Activated CD8-positive, alpha-beta memory T cell treated with anti-CD3 and anti-CD28 coated beads, Interleukin-2, amount 50 U/mL, for 4 hours (primary cell): ENCODE measurements at places on chromosomes 13 and 19.

- no peak for DNase-seq
Measured at GRCh38 chr19:10544753-10545251, 1.1 kb downstream of the ATG4D start.

GRCh38 chr19:52621376-52621775 lies 16.8 kb downstream of the ZNF83 start:
- DNase-seq, result no peak

GRCh38 chr19:30065680-30066606 lies 123.9 kb downstream of the URI1 start:
- DNase-seq, result no peak

- DNase-seq, result no peak
Measured at GRCh38 chr13:26526702-26527216, 30.7 kb upstream of the WASF3 start.

GRCh38 chr13:112249644-112250610 lies 126.2 kb upstream of the SPACA7 start:
- DNase-seq, result no peak

GRCh38 chr13:98473135-98473787 lies 103.6 kb downstream of the STK24 start:
- DNase-seq, result no peak

DNA sequence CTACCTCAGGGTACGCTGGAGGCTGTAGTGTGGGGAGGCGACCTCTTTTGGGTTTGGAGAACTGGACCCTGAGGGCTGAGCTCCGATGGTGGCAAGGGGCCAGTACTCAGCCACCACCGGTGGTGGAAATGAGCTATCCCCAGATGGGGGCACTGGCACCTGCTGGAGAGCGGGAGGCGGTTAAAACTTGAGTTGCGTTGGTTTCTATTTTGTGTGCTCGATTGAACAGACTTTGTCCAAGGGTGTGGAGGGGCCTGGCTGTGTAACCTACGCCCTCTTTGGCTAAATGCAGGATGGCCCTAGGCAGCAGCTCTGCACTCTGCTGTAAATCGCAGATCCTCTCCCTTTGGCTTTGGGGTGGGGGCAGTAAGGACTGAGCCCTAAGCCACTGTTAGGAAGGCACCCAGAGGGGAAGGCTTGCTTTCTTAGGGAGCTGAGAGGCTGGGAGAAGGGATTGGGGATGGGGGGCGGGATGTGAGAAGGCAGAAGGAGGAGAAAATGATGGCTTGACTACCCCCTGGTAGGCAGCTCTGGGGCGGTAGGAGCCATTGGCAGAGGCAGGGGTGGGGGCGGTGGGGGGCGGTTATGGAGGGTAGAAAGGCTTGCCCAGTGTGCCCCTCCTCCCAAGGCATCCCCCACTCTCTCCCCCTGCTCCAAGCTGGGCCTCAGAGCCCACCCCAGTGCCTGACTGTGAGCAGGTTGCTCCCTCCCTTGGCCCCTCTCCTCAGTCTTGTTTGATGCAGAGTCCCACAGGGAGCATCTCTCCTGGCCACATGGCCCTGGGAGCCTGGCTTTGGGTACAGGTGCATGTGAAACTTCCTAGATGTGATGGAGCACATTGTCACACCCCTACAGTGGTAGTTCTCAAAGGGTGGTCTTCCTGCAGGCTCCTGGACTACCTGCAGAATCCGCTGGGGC lies 5.0 kb downstream of the VSTM2B start:
- no peak for DNase-seq

DNA sequence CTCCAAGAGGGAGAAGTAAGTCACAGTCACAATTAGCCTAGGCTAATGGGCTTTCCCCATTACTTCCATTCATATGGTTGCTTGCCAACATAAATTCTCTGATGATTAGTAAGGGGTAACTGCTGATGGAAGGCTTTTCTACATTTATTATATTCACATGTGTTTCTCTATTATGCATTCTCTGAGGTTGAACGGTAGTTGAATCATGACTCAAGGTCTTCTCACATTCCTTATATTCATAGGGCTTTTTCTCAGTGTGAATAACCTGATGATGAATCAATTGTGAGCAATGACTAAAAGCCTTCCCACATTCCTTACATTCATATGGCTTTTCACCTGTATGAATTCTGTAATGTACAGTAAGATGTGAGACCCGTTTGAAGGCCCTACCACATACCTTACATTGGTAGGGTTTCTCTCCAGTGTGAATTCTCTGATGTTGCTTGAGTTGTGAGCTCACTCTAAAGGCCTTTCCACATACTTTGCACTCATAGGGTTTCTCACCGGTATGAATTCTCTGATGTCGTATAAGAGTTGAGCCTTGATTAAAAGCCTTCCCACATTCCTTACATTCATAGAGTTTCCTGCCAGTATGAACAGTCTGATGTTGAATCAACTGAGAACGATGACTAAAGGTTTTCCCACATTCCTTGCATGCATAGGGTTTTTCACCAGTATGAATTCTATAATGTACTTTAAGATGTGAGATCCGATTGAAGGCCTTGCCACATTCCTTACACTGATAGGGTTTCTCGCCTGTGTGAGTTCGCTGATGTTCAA lies 9.3 kb downstream of the ZNF582 start:
- no peak for DNase-seq

- no peak for DNase-seq
Measured at GRCh38 chr19:48746738-48747575, at the start of gene IZUMO1. TSS of gene IZUMO1 (minus strand) at chr19:48746909. CDS start at chr19:48745859, 1,050 bp downstream.

GRCh38 chr19:29804493-29804892 lies 7.3 kb upstream of the CCNE1 start:
- DNase-seq, result no peak

- DNase-seq, result peak; percentile 66
Measured at GRCh38 chr19:7705387-7706187, 3.7 kb upstream of the FCER2 start.

- DNase-seq, result no peak
Measured at GRCh38 chr19:44878120-44878865, 12.8 kb upstream of the TOMM40 start.

DNA sequence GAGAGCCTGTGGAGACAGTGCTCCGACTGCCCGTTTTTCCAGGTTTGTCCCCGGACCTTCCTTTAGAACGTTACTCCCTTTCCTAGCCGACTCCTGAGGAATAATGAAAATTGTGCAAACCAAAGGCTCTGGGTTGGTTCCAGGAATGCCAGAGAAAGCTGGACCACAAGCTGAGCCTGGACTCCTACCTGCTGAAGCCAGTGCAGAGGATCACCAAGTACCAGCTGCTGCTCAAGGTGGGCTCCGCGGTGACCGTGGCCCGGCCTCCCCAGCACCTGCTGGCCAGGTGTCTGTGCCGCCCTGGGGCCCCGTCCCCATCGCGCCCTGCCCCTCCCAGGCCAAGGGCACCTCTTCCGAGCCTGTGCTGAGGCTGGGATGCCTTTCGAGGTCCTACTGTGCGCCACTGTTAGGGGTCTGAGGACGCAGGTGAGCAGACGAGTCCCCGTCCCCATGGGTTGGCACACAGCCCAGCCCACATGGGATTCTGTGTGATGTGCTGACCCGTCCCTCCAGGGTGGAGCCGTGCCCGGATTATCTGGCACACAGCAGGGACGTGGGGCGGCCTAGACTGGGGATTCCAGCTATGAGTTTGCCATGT lies 20.5 kb upstream of the F7 start:
- no peak for DNase-seq

- DNase-seq, result peak; percentile 35
Measured at GRCh38 chr19:7326105-7326877, 22.4 kb upstream of the ARHGEF18 start.

GRCh38 chr19:37907735-37908455 lies 887 bp downstream of the SIPA1L3 start:
- no peak for DNase-seq

GRCh38 chr13:74560325-74560724 lies 426.1 kb upstream of the KLF12 start:
- DNase-seq, result no peak

DNA sequence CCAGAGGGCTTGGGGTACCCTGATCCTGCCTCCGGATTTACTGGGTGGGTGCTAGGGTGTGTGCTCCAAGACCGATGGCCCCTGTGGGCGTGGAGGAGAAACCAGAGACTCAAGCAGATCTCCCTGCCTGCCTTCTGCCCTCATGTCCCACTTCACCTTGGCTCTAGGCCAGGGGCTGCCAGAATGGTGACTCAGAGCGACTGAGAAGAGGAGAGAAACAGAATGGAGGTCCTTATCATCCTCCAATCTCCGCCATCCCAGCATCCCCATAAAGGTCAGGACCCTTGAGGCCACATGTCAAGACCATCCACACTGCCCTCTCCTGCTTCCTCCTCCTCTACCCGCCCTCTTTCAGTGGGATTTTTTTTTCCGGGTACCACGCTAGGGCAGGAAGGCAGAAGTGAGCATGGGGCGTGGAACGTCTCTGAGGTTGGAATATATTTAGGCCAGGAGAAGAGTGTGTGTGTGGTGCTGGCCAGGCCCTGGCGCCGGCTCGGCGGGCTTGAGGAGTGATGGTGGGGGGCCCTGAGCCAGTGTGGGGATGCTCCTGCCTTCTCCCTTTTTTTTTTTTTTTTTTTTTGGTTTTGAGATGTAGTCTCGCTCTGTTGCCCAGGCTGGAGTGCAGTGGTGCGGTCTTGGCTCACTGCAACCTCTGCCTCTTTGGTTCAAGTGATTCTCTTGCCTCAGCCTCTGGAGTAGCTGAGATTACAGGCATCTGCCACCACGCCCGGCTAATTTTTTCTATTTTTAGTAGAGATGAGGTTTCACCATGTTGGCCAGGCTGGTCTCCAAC lies 22.3 kb downstream of the IER2 start:
- peak; percentile 87 for DNase-seq

GRCh38 chr19:16897029-16897855 lies 8.4 kb downstream of the F2RL3 start:
- peak; percentile 48 for DNase-seq

GRCh38 chr13:27135023-27135422 lies 36.6 kb downstream of the USP12 start:
- DNase-seq, result no peak

- DNase-seq, result peak; percentile 3
Measured at GRCh38 chr19:33467851-33468250, 53.7 kb downstream of the PEPD start.

DNA sequence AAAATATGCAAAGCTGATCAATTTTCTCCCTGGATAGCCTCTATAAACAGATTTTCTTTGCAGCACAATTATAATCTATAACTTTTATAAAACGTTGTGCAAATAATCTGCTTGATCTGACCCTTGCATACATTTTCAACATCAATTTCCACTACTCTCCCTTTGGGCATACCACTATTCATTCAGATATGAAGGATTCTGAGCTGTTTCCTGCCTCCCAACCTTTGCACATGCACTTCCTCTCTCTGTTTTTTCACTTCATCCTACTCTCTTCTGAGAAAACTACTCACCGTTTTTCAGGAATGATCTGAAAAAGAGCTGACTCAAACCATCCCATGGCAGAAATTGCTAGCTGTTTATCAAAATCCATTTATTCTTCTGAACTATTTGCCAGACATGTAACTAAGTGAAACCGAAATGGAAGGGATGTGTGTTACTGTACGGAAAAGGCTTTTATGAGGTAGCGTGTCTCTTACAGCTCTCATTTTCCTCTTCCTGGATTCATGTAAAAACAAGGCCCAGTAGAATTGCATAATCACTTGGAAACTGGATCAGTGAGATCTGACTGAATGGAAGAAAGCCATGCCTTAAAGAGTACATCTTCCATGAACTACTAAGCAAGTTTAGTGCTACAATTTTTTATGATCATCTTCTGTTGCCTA lies 1447.3 kb upstream of the MIR17HG start:
- DNase-seq, result no peak

- no peak for DNase-seq
Measured at GRCh38 chr19:21709464-21709863, 57.9 kb downstream of the ZNF100 start.

- no peak for DNase-seq
Measured at GRCh38 chr13:51025245-51025905, 85.7 kb downstream of the C13orf42 start.

DNA sequence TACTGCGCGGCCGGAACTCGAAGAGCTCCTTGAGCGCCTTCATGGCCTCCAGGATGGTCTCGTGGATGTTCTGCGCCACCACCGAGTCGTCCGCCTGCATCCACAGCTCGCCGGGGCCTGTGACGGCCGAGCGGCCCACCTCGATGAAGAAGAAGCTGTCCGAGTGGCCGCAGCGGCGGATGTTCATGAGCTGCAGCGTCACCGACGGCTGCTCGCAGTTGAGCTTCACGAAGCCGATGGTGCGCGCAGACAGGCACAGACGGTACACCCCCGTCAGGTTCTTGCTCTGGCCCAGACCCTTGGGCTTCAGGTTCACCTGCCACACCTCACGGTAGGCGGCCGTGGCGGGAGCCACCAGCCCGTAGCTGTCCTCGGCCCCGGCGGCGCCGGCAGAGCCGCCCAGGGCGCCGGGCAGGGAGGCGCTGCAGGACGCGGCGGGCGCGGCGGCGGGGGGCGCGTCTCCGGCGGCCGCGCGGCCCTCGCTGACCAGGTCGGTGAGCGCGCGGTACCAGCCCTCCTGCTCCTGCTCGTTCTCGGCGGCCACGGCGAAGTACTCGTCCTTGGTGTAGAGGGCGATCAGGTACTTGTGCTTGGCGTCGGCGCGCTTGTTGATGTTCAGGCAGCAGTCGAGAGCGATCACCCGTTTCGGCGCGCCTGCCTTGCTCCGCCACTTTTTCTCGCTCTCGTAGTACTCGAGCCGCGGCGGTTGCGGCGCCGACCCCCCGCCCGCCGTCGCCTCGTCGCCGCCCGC lies 1.1 kb downstream of the IRS2 start:
- peak; percentile 40 for DNase-seq

DNA sequence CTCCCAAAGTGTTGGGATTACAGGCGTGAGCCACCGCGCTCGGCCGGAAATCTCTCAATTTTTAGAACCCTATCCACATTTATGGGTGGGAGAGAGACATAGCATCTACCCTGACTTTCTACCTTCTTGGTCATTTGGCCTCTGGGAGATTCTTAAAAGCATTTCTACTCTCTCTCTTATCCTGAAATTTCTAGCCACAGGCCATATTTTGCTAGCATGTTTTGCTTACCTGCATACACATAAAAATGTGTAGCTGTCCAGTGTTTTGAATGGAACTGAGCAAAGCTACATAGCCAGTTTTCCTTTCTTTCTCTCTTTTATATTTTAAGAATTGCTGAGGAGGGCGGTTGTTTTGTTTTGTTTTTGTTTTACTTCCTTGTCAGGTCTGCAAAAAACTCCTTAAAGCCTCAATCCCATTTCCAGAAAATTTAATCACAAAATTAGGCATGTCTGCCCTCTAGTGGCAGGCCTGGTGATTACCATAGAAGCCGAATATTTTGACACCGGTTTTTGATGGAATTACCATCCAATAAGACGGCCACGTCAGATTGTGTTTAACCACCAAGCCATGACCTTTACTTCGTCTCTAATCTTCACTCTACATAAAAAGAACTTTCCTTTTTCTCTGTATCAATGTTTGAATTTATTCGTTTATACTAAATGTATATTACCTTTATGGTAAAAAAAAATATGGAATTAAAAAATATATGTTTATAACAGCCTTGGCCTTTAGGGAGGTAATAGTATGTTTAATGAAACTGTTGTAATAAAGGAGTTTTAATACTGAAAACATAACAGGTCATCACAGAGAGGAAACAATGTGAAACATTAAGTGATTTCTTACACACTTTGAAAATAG lies 34.4 kb upstream of the OXGR1 start:
- peak; percentile 46 for DNase-seq
